ENCODE measurements at places on chromosomes 16 and 17. TPM values are rescaled to one million over a fixed set of nuclear protein-coding genes. Genes with fewer than 3 reads are reported as not detected.

TBX6 gene
- 0.77 TPM for polyA plus RNA-seq

OR2C1 gene
- polyA plus RNA-seq = 0.16 TPM

PABPN1L gene
- polyA plus RNA-seq = 0.11 TPM

MRC2 gene
- polyA plus RNA-seq = 136 TPM

KRT20 gene
- polyA plus RNA-seq = not detected

NLRC5 gene
- 5.5 TPM for polyA plus RNA-seq

- no peak for DNase-seq
These were observed 25.8 kb downstream of the WSB1 start for GRCh38 chr17:27319541-27320221.

DNA sequence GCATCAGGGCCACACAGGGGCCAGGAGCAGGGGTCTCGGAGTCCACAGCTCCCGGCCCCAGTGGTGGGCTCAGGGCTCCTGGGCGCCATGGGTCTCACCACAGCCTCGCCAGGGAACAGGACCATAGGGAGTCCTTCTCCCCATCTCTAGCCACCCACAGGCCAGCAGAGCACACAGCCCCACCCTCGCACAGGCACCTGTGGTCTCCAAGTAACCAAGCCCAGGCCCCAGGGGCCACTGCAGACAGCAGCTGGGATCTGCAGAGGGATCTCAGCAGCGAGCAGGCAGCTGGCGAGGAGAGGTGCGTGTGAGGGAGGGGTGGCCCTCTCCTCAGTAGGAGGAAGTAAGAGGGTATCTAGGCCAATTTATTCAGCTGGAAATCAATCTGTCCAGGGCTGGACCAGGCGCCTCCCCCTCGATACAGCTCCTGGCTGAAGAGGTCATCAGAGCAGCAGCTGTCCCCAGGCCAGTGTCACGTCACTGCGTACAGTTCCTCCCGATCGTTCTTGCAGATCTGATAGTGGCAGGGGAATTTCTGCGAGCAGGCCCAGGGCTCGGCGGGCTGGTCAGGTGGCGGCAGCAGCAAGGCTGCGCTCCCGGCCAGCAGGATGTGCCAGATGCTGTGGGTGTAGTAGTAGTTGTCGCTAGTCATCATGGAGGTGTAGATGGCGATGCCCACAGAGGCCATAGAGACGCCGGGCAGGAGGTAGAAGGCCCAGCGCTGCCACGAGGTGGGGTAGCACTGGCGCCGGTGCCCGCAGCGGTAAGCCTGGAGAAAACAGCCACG is 1.4 kb upstream of the MRPL28 start:
- DNase-seq = no peak

- no peak for DNase-seq
These were observed 255.4 kb downstream of the IRX3 start for GRCh38 chr16:54031107-54031760.

DNA sequence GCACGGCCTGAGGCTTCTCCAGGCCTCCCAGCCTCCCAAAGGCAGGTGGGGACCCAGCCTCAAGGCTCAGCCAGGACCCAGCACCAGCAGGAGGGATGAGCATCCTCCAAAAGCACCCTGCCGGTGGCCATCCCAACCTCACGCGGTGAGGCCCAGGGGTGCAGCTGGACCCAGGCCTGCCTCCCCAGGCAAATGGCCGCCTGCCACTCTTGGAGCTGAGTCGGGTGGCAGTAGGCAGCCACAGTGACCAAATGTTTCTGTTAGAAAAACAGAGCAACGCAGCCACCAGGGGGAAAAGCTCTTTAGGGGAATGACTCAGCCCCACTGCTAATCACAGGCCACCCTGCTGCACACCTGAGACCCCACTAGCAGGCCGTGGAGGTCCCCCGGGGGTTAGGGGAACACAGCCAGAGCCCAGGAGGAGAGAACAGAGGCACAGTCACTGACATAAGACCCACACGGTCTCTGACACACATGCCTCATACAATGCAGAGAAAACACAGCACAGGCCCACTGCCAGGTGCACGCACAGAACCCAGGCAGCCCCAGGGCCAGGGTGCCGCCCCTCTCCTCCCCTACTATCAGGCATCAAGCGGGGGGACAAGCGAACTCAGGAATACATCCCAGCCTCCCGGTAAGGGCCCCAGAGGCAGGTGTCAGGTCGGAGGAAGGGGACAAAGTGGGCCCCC is 12.4 kb downstream of the BCAR1 start:
- DNase-seq = no peak

GRCh38 chr17:79707931-79708891 is 22.5 kb upstream of the ENPP7 start:
- no peak for DNase-seq

- DNase-seq = no peak
These were observed 15.4 kb downstream of the PHF12 start for GRCh38 chr17:28935744-28936460.

- no peak for DNase-seq
These were observed 1.4 kb downstream of the SOX9 start for GRCh38 chr17:72122010-72122764.

GRCh38 chr16:10940501-10941079 is 1.7 kb downstream of the DEXI start:
- no peak for DNase-seq

DNA sequence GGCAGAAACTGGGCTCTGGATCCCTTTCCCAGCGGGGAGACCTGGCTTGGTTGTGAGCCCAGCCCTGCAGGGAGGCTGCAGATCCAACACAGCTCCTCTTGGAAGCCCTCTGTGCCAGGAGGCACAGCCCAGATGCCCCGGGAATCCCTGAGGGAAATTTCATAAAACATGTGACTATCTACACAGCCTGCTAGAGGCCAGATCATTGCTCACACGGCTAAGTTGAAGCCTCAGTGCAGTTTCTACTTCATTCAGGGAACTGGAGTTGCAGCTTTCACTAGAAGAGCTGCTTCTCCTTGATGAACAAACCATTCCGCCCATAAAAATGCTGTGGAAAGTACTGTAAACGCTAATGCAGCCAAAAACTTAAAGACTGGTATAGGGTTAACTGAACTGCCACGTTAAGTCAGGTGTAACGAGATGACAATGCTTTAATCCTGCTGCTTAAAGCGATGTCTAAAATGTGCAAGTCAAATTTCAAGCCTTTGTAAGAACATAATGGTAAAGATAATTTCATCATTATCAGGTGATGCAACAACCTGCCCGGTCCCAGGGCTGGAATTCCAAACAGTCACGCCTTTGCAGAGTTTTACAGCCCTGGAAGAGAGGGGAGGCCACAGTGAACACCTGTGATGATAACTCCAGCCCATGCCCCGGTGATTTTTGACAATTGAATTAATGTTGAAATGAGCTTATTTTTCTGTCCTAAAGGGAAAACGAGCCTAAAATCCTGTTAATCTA is 172.5 kb downstream of the ZFHX3 start:
- no peak for DNase-seq

DNA sequence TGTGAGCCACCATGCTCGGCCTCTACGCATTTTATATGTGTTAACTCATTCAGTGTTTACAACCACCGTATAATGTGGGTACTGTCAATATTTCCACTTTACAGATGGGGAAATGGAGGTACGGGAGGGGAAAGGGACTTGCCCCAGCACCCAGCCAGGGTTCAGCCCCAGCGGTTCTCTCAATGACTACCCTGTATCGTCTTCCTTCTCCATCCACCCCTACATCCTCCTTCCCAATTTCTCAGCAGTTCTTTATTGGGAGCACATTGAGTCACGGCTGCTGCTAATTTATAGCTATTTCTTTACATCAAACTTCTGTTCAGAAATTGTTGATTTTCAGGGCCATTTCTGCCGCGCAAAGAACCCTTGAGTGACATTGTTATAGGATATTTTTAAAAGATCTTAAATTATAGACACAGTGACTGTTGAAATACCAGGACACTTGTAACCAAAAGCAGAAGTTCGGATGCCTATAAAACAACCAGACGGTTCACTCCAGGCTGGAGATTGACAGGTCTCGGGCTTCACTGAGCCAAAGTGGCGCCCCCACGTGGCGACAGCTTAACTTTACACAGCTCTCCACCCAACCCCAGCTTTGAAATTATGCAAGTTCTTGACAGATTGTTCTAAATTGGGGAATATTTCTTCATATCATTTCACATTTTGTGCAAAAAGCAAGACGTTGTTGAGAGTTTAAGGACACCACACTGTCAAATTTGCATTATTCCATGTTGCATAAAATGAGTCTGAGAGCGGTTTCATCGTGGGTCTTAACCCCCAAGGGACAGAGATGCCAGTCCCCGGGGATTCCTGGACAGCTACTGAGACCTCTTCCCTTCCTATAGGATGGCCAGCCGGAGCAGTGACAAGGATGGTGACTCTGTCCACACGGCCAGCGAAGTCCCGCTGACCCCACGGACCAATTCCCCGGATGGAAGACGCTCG is 11.8 kb downstream of the SYT17 start:
- no peak for DNase-seq

GRCh38 chr16:85296859-85297660 is 184.8 kb upstream of the CIBAR2 start:
- no peak for DNase-seq

DNA sequence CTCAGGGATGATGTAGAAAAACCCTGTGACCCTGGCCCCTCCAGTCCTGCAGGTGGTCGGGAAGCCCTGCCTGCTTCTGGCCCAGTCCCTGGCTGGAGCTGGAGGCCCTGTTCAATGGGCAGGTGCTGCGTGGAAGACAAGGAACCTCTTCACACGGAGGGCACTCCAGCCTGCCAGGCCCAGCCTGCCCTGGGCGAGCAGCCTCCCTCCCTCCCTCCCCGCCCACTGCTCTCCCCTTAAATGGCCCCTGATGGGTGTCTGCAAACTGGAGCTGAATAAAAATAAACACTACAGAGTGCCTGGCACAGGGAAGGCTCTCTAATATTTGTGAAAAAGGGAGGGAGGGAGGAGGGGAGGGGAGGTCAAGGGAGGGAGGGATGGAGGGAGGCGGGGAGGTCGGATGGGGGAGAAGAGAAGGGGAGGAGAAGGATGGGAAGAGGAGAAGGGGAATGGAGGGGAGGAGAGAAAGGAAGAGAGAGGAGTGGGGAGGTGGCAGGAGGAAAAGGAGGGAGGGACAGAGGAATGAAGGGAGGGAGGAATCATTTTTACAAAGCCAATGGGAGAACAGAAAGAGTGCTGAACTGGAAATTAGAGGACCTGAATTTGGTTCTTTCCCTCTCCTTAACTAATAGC is 222.8 kb upstream of the TNRC6C start:
- peak; percentile 62 for DNase-seq

GRCh38 chr17:29180788-29181160 is 576 bp upstream of the MYO18A start:
- no peak for DNase-seq

DNA sequence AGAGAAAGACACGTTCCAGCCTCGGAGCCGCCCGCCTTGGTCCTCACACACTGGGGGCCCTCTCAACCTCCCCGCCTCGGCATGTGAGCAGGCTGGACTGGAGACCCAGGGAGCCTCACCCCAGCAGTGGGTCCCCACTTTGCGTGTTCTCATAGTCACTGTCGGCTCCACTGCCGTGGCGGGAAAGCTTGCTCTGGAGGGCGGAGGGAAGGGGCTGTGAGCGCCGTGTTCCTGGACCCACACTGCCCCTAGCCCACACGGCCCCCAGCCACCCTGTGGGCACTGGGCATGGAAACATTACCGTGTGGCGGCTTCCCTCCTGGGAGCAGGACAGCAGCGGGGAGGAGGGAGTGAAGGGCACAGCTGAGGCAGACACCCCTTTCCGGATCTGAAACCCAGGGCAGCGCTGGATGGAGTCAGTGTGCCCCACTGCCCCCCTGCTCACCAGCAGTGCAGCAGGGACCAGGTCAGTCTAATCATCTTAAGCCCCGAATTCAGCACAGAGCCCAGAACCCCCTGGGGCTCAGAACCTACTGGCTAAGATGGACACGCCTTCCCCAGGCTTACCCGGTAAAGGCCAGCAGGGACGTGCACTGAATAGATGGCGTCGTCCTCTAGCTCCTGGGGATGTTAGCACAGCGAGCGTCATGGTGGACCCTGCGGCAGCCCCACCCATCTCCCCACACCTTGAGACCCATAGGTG is 7.2 kb downstream of the TP53I13 start:
- no peak for DNase-seq

DNA sequence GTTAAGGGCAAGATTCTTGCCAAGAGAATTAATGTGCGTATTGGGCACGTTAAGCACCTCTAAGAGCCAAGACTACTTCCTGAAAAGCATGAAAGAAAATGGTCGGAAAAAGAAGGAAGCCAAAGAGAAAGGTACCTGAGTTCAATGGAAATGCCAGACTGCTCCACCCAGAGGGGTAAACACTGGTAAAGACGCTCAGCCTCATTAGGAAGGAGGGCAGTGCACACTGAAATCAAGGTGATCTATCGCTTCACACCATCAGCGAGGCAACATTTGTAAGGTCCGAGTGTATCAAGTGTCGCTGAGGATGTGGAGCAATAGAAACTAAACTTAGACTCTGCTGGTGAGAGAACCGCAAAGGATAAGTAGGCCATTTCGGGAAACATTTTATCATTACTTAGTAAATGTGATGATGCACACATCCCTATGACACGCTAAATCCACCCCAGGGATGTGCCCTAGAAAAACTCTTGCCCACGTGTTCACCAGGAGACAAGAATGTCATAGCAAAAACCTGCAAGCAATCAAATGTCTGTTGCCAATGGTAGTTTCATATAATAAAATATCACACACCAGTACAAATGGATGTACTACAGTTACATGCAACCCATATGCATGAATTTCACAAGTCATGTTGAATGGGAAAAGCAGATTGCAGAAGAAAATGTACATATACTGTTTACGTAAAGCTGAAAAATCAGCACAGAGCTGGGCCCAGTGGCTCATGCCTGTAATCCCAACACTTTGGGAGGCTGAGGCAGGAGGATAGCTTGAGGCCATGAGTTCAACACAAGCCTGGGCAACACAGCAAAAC is 23.6 kb downstream of the CNTROB start:
- no peak for DNase-seq

DNA sequence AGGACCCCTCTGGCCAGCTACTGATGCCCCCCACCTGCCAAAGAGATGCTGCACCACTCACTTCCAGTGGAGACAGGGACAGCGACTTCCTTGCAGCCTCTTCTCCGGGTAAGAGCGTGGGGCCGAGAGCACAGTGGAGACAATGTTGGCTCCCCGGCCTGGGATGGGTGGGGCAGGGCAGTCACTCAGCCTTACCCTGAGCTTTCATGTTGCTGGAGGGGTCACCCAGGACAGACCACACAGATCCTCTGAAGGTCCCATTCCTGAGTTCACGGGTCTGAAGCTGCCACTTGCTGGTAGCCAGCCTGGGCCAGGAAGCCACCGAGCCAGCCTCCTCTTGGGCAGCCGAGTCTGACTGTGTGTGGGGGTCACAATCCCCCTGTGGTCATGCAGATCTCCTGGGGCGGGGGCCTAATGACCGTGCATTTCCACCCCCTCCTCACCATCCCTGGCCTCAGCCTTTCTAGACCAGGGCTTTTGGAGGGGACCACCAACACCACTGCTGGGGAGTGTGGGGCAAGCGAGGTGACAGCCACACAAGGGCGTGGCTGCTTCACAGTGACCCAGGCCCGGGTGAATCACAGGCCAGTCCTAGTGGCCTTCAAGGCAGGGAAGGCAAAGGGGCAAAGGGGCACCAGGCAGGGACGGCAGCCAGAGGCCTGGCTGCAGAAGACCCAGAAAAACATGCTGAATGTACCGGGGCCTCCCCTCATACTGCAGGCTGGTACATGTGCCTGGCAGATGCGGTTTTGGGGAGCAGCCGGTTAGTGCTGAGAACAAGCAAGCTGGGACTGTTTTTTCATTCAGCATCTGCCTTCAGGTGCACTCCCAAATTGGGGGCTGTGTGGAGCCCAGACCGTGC is 10.4 kb downstream of the TAF1C start:
- no peak for DNase-seq
